Breast epithelium (tissue), 4 donors: ENCODE measurements at places on chromosomes 2 and 18. TPM values are rescaled to one million over a fixed set of nuclear protein-coding genes. Genes with fewer than 3 reads are reported as not detected.

Gene DSG1
- 22.2 TPM for total RNA-seq

Gene PLCL1
- 11.1 TPM for total RNA-seq

Gene SCN2A
- total RNA-seq: 0.16 TPM

Gene PDIA6
- total RNA-seq: 84.7 TPM

Gene SLC39A10
- total RNA-seq: 16.3 TPM

Gene DYSF
- 4.8 TPM for total RNA-seq

Gene TRPM8
- not detected for total RNA-seq

Gene FHOD3
- total RNA-seq: 1.9 TPM

Gene NT5C1B
- not detected for total RNA-seq

Gene TGOLN2
- 117 TPM for total RNA-seq

Gene KANSL1L
- 52.8 TPM for total RNA-seq

Gene ALPP
- total RNA-seq: not detected

Gene KIAA2012
- total RNA-seq: not detected

Gene PTPRN
- not detected for total RNA-seq

Gene PRKCE
- total RNA-seq: 23.6 TPM

Gene STAT1
- total RNA-seq: 79.6 TPM

Gene IL1R1
- 127 TPM for total RNA-seq

Gene TWIST2
- 178 TPM for total RNA-seq

Gene TM4SF20
- not detected for total RNA-seq

Gene KLHL30
- total RNA-seq: 0.15 TPM

Gene TCF23
- total RNA-seq: not detected

Gene DSC3
- total RNA-seq: 54.3 TPM

Gene LOXHD1
- total RNA-seq: 0.59 TPM

Gene CPLX4
- total RNA-seq: not detected

Gene WNT6
- 0.48 TPM for total RNA-seq

Gene APOB
- total RNA-seq: 4.3 TPM

Gene CSRNP3
- total RNA-seq: 10.0 TPM
